Activated naive CD8-positive, alpha-beta T cell treated with anti-CD3 and anti-CD28 coated beads for 36 hours (primary cell): ENCODE measurements at places on chromosomes 13 and 19.
A peak's percentile ranks its signal among the peaks of the same experiment; 100 is the strongest.

DNA sequence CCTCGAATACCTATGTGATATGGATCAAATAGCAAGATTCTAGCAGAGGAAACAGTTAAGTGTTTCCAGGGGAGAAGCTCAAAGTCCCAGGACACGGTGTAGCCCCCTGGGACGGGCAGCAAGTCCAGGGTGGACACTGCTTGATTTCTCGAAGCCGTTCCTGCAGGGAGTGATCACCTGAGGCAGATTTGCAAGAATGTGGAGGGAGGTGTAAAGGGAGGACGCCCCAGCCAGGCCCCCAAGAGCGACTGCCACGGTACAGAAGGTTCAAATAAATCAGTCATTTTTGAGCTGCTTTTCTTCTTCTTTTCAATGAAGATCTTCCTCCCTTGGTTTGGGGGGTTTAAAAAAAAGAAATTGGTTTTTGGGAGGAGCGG is 41.4 kb downstream of the KLF2 start:
- DNase-seq = no peak

DNA sequence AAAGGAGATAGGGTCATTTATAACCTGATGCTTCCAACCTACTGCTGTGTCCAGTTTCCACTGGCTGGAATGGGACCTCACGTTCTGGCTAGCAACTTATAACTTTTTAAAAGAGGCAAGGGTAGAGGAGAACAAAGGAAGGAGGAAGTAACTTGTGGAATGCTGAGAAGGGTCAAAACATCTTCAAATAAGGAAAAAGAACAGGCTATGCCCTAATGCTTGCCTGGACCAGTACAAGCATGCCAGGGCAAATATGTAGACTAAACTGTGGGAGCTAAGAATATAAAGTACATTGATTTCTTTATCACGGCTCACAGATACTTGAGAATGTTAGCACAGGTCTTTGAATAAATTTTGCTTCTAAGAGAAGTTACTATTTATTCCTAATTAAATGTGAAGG is 1.5 kb upstream of the ZNF561 start:
- no peak for DNase-seq

GRCh38 chr19:305240-306150 is 14.3 kb upstream of the PLPP2 start:
- DNase-seq = no peak

DNA sequence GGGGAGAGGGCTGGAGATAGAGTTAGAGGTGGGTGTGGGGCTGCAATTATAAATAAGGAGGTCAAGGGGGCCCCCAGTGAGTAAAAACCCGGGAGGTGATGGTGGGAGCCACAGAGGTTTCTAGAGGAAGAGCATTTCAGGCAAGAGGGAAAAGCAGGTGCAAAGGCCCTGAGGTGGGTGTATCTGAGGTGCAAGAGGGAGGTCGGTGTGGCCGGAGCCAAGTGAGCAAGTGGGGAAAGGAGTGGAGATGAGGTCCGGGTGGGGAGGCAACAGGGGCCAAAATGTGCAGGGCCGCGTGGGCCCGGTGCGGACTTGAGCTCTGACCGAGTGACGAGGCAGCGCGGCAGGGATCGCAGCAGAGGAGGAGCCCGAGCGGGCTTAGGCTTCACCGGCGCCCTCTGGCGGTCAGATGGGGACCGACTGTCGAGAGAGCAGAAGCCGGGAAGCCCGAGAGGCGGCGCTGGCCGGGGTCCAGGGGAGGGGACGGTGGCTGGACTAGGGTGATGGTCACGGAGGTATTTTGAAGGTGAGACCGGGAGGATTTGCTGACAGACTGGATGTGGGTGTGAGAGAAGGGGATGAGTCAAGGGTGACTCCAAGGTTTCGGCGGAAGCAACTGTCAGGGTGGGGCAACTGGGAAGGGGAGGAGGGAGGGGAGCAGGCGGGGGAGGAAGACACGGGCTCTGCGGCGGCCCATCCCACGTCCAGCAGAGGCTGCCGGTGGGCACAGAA is 17.7 kb upstream of the SPACA4 start:
- DNase-seq = peak; percentile 85

DNA sequence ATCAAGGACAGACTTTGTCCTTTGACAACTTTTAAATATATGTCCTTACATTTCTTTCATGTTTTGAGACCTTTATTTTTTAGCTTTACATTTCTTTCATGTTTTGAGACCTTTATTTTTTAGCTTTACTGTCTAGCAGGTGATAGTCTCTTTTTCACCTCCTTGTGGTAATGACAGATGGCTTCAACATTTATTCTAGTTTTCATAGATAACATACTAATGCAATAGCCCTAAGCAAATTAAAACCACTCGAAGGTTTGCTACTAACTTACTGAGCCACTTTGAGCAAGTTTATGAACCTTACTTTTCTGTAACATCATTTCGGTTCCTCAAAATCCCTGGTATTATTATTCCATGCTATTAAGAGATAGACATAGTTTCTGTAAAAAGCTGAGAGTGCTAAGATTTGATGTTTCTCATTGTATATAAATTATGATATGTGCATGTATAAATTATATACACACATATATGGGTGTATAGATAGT is 4.5 kb downstream of the DACH1 start:
- DNase-seq = no peak

DNA sequence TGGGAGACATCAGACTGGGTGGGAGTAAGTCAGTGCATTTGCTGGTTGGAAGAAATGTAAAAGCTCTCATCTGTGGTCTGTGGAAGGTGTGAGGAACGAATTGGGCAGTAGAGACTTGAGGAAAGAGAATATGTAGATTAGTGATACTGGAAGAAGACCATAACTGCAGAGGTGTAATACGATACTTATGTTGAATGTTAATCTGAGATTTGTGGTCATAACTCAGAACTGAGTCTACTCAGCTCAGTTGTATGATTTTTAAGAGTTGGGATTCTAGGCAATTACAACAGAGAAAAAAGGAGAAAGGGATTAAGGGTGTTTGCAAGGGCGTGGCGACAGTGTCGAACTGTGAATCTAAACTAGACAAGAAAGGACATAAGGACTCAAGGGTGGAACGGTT is 3.2 kb upstream of the IL17D start:
- DNase-seq = no peak

GRCh38 chr19:52679598-52679997 is 41.4 kb upstream of the ZNF83 start:
- no peak for DNase-seq

DNA sequence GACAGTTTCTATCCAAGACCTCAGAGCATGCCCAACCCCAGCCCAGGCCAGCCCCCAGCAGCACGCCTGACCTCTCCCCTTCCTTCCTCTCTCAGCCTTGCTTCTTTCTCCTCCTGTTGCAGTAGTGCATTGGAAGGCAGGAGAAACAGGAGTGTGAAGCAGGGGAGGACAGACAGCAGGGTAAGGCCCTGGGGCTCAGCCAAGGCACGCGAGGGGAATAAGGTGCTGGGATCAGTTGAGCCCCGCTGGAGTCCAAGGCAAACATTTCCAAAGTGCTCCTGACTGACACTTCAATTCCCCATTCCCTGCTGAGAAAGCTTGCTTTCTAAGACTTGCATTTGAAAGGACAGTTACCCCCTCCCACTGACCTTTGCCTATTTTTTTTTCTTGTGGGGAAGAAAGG is 73.1 kb upstream of the OLFM4 start:
- DNase-seq = no peak

DNA sequence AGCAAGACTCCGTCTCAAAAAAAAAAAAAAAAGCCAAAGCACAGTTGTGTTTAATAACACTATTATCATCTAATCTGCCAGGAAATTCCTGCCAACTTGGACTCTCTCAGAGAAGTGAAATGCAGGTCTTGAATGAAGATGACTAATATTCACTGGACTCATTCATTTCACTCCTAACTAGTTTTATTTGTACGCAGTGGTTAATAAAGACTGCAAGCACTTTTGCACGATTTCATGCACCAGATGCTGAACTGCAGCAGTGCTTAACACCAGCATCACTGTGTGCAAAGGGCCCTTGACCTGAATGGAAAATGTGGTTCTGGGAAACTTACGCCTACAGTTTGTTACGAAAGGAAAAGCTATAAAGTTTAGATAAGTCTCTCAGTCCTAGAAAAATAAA is 63.3 kb downstream of the DHRS12 start:
- no peak for DNase-seq

DNA sequence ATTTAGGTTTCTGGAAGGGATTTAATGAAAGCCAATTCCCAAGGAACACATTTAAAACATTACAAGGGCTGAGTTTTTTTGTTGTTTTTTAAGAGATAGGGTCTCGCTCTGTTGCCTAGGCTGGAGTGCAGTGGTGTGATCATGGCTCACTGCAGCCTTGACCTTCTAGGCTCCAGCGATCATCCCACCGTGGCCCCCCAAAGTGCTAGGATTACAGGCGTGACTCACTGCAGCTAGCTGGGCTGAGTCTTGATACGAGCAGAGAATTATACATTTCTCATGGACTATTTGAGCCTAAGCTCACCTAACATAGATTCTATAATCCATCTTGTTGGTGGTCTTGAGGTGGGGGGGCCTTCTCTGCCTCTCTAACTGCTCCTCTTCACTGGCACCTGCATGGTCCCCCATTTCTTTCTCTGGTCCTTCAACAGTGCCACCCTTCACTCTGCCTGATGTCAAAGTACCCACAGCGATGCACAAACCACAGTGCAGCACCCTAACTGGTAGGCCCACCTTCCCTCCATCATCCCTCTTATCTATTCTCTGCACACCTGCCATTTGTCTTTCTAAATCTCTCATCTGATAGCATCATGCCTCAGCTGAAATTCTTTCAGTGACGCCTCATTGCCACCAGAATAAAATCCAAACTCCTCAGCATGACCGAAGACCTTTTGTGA is 37.4 kb downstream of the DOCK9 start:
- DNase-seq = no peak

DNA sequence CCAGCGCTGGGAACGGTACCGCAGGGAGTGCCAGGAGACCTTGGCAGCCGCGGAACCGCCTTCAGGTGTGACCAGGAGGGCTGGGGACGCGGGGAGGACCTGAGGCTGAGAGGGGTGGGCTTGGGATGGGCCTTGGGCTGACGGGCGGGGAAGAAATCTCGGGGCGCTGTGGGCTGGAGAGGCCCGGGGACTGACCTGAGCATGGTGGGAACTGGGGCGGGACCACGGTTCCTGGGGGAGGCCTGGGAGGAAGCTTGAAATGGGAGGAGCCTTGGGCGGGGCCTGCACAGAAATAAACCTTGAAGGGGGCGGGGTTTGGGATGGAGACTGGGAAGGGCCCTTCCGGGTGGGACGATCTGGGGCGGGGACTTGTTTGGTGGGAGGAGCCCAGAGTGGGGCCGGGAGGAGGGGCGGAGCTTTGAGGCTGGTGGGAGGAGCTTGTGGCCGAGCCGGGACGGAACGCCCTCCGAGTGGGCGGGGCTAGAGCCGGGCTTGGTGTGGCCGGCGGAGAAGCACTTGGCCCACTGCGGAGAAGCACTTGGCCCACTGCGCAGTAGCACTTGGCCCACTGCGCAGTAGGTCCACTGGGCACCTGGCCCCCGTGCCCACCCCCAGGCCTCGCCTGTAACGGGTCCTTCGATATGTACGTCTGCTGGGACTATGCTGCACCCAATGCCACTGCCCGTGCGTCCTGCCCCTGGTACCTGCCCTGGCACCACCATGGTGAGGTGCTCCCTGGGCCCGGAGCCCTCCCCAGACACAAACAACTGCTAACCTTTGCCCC is 2.8 kb downstream of the GIPR start:
- DNase-seq = peak; percentile 75

GRCh38 chr19:16365300-16365996 is 40.8 kb downstream of the KLF2 start:
- DNase-seq = no peak

DNA sequence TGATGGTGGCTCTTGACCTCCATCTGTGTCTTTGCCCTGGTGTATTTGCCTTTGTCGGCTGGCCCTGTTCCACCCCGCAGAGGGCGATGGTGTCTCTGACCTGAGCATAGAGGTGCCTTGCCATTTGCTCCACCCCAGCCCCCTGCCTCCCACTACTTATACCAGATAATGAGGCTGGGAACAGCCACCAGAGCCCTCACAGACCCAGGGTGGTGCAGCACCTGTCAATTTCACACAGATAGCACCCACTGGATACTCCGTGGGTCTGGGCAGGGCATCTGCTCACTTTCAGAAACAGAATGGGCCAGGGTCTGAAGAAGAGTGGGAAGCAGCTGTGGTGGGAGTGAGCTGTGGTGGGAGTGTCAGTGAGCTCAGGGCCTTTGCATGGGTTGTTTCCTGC is 4.1 kb downstream of the ZNF536 start:
- DNase-seq = no peak

DNA sequence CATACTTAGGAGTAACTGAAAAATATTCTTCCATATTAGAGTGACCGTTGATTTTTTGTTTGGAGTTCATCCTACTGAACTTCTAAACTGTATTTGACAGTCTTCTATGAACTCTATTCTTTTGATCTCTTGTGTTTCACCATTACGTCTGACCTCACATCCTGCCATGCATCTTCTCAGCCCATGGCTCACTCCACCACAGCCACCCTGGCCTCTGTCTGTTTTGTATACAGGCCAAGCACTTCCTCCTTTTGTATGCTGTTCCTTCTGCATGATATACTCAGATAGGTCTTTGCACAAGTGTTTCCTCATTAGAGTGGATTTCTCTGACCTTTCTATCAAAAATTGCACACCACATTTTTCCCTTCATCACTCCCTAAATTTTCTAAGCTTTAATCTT is 119.9 kb downstream of the MAB21L1 start:
- no peak for DNase-seq

DNA sequence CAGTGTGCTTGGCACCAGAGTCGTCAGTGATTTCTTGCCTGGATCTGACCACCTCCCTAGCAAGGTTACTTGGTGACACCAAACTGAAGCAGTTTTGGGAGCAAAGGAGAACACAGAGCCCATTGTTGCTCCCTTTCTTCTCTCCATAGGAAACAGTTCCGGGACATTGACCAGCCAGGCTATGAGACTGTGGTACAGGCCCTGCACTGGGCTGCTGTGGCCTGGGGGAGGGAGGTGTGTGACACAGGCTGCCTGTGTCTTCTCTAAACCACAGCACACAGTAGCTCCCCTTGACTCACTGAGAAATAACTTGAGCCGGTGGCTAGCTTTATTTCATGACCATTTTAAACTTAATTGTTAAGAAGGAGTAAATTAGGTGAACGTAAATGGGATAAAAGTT is 214.8 kb upstream of the UBL3 start:
- no peak for DNase-seq

GRCh38 chr13:76307142-76307541 is 579.1 kb downstream of the KCTD12 start:
- DNase-seq = no peak

GRCh38 chr13:110301083-110301482 is 5.9 kb downstream of the COL4A1 start:
- DNase-seq = no peak

GRCh38 chr13:38419312-38419873 is 69.7 kb downstream of the UFM1 start:
- no peak for DNase-seq

DNA sequence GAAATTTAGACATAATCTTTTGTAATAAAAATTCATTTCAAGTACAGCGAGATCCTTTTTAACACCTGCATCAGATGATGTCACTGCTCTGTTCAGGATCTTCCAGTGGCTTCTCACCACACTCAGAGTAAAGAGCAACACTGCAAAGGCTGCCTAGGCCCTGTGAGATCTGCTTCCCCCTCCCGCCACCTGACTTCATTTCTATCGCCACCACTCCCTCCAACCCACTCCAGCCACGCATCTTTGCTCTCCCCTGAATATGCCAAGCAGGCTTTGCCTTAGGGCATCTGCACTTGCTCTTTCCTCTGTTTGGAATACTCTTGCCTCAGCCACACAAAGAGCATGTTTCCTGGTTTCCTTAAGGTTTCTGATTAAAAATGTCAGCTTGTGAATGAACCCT is 58.3 kb downstream of the MBNL2 start:
- DNase-seq = no peak

- no peak for DNase-seq
Observed at GRCh38 chr13:107358866-107359265, 790.9 kb upstream of the ARGLU1 start.

- DNase-seq = no peak
Observed at GRCh38 chr13:29310806-29311205, 284.7 kb downstream of the SLC7A1 start.
